ENCODE measurements at places on chromosomes 1 and 21.

- no peak for DNase-seq
These were observed 2028.7 kb downstream of the NCAM2 start for GRCh38 chr21:23026878-23027277.

DNA sequence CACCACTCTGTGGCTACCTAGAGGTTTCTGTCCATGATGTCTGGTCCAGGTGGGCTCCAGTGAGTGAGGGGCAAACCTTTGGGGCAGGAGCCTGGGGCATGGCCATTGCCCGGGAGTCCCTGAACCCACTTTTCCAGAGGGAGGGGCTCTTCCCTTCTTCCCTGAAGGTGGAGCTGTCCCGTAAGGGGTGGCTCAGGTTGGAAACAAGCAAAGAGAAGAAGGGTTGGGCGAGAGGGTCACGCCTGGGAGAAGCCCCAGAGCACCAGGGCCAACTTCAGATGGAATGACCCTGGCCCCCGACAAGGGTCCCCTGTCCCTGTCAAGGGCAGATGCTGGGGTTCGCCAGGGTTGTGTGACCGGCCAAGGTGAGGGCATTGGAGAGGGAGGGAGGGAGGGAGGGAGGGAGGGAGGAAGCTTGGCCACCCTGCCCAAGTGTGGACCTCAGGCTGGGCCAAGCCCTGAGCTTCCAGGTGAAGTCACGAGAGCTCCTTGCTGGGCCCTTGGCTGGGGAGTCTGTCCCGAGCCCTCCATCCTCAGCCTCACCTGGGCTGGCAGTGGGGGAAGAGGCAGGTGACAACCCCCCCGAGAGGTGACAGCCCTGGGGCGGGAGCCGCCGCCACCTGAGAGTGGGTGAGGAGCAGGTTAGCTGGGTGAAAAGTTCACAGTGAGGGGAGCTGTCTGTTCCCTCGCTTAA is 69.6 kb downstream of the DHRS3 start:
- DNase-seq = no peak

DNA sequence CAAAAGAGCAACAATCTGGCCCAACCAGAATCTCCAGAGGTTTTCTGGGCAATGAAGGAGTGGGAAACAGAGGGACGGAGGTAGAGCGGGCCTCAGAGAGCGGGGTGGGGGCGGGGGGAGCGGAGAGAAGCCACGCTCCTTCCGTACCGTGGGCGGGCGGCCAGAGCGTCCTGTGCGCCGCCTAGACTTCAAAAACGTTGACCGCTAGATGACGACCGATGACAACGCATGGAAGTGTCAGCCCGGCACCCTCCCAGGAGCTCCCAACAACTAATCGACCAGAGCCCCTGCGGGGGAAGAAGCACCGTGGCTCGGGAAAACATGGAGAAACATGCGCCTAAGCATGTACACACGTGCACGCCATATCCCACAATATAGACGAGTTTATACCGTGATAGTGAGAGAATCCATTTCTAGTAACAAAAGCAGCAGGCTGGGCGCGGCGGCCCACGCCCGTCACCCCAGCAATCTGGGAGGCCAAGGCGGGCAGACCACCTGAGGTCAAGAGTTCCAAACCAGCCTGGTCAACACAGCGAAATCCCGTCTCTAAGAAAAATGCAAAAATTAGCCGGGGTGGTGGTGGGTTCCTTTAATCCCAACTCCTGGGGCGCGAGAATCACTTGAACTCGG is 131.9 kb downstream of the LIPI start:
- DNase-seq = no peak

DNA sequence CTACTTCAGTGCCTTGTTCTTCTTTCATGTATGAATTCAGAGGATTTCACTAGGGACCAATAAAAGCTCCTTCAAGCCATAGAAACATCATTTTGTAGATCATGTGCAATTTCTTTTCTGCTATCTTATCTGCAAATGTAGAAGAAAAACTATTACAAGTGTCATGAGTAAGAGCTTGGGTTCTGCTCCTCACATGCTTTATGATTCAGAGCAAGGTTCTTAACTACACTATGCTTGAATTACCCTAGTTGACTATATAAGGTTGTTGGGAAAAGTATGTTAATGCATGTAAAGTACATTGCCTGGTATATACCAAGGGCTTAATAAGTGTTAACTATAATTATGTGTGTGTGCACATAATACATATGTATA is 91.4 kb upstream of the S1PR1 start:
- no peak for DNase-seq

GRCh38 chr1:48931506-48932192 is 155.0 kb upstream of the BEND5 start:
- no peak for DNase-seq

DNA sequence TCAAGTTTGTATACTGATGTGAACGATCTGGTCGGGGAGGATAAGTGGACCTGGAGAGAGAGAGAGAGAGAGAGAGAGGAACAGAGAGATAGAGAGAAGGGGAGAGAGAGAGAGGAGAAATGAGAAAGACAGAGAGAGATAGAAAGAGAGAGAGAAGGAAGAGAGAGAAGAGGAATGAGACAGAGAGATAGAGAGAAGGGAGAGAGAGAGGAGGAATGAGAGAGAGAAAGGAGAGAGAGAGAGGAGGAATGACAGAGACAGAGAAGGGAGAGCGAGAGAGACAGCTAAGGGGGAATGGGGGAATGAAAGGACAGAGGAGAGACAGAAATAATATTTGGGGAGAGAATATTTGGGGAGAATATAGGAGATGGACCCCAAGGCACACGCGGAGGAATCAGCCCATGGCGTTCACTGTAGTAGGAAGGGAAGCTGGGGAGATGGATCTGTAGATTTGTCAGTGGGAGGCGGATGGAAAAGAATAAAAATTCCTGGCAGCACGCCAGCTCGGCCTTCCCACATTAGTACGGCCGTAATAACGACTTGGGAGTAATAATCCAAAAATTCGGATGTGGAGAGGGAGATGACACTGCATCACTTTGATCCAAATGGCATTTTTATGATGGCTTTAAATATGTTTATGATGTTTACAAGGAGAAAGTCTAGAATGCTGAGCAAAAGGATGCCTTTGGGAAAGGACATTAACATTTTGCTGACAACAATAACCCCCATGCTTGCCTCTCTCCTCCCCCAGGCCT is 159.8 kb upstream of the KCNJ6 start:
- DNase-seq = no peak

- no peak for DNase-seq
These were observed 342.0 kb upstream of the CAMK1G start for GRCh38 chr1:209241487-209241886.

GRCh38 chr1:201359031-201359872 is 18.2 kb downstream of the TNNT2 start:
- no peak for DNase-seq

DNA sequence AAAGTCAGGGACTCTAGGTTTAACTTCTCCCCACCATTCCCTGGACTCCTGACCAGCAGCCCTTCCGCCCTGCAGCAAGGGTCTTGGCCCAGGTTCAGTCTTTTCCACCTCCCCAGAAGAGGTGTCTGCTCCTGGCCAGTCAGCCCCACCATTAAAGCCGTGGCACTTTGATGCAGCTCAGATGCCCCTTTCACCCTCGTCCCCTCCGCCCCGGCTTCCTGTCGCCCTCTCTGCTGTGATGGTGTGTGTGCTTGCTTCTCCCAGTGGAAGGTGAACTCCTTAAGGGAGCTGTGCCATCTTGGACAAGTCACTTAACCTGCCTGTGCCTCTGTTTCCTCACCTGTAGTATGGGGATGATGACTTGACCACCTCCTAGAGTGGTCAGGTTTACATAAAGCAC is 17.8 kb upstream of the TTC4 start:
- DNase-seq = no peak

GRCh38 chr1:35644204-35644603 is 2.9 kb upstream of the PSMB2 start:
- DNase-seq = no peak

DNA sequence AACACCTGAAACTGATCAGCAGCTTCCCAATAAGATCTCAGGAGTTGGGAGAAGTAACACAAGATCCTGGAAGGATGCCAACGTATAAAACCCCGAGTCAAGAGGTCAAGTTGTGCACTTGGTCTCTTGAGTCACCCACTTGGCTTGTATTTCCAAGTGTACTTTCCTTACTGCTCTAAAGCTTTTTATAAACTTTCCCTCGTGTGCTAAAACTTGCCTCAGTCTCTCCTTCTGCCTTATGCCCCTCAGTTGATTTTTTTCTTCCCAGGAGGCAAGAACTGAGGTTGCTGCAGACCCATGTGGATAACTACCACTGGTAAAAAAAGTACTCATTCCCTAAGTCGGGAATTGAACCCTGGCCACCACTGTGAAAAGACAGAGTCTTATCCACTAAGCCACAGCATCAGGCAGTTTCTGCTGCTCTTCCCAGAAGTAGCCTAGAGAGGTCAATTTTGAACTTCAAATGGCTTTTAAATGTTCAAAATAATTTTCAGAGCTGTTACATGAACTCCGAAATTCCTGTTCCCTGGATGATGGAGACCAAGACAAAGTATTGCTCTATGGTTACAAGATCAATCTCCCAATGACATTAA is 28.9 kb downstream of the ITLN2 start:
- peak; percentile 6 for DNase-seq

DNA sequence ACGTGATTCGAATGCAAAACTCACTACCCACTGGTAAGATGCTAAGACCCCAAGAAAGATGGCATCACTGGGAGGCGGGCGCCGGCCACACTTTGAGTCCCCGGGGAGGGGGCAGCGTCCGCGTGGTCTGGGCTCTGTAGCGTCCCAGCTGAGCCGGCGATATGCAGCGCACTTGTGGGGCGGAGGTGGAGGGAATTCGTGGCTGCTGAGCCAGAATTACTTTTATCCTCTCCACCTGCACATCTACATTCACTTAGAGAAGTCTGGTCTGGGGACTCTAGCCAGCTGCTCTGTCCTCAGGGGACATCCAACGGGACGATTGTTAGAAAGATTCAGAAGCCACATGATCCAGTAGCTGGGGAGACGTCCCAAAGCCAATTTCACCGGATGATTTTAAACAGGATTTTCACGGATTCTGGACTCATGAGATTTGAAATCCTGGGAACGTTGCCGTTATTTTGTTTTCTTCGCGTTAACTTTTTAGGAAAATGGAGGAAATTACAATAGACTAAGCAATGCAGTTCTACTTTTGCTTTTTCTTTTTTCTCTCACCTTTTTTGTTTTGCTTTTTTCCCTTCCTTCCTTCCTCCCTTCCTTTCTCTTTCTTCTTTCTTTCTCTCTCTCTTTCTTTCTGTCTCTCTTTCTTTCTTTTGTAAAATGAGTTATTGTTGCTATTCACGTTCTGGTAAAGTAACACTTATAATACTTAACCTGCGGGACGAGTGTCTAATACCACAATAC is 1.3 kb downstream of the JAM2 start:
- DNase-seq = no peak

DNA sequence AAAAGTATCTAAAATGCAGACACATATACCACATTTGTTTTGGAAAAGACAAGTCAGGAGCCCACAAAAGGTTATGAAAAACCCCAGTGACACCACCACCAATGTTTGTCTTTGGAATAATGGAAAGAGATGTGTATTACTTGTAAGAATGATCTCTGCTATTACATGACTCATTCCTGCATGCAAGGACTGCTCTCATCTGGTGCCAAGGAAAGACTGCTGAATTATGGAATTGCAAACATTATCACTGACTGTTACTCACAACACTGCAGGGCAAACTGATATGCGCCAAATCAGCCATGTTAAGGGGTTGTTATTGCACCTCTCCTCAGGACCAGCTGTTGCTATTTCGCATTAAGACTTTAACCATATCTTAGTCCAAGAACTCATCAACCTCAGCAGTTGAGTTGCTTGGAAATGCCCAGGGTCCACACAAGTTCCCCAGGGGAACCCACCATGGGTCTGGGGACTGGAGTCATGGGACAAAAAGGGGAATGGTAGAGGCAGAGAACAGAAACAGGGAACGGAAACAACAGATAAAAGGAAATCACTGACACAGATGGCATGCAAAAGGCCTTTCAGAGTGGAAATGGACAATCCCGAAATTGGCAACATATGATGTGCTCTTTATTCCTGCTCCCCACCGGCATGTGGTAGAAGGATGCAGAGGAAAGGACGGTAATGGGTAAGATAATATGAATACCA is 34.4 kb downstream of the CAPZB start:
- DNase-seq = no peak

DNA sequence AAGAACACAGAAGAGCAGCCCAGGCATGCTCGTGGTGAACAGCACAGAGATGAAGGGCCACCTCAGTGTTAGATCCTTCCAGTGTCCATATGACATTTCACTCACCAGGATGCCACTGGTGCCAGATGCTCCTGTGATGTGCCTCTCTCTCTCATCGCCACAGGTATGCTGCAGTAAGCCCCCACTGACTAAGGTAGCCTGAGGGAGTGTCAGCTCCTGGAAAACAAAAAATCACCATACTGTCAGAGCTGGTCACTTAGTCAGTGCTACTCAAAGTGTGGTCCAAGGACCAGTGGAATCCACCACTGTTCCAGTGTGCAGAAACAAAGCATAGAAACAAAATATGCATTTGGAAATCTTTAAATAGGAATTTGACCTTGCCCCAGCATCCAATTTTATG is 27.1 kb upstream of the BCL9 start:
- no peak for DNase-seq

GRCh38 chr1:40248412-40248811 is 675 bp downstream of the TMCO2 start:
- DNase-seq = no peak

DNA sequence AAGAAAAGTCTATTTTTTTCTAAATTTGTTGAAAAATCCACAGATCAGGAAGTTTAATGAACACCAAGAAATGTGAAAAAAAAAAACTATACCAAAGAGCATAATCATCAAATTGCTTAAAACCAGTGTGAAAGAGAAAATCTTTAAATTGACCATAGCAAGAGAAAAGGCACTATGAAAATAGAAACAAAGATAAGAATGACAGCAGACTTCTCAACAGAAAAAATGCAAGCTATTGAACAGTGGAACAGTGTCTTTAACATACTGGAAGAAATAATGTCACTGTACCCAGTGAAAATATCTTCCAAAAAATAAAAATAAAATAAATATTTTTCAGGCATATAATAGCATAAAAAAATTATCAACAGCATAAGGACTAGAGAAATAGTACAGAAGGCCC is 243.0 kb upstream of the GJB5 start:
- DNase-seq = no peak

DNA sequence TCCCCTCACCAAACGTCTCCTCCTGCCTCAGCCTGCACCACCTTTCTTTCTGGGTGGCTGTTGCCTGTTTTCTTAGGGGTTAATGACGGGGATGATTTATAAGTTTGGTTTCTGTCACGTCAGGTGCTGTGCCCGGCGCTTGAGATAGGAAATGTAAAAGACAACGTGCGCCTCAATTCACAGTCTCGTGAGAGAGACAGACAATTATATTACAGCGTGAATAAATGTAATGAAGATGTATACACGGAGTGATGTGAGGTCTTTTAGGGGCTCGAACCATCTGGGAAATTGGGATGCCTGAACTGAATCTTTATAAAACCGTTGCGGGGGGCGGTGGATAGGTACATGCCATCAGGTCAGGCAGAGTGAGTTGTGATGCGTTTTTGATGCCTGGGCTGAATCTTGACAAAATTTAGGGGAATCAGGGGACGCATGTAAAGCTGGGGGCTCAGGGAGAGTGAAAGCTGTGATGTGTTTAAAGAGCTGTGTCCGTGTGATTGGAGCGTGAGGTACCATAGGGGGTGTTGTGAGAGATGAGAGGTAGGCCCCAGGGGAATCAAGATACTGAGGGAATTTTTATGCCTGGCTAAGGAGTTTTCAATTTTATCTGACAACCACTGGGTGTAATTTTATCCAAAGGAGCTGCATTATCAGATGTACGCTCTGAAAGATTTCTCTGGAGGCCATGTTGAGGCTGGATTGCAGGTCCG is 831 bp downstream of the TIPRL start:
- DNase-seq = no peak
